Activated naive CD4-positive, alpha-beta T cell treated with anti-CD3 and anti-CD28 coated beads for 36 hours (primary cell): ENCODE measurements at places on chromosomes 11 and 22. TPM values are rescaled to one million over a fixed set of nuclear protein-coding genes. Genes with fewer than 3 reads are reported as not detected.

Gene PRAME
- not detected for total RNA-seq

GRCh38 chr11:66745356-66746235, 16.6 kb upstream of the SPTBN2 start:
- H3K4me3 ChIP-seq = peak overlapping the region; percentile 95
- H3K4me1 ChIP-seq = peaks cover 1% of the 10 kb centered on the region
- peak; percentile 53 for DNase-seq
- H3K27me3 ChIP-seq = no peaks in the 10 kb centered on the region
- peak overlapping the region; percentile 41 for H3K27ac ChIP-seq

DNA sequence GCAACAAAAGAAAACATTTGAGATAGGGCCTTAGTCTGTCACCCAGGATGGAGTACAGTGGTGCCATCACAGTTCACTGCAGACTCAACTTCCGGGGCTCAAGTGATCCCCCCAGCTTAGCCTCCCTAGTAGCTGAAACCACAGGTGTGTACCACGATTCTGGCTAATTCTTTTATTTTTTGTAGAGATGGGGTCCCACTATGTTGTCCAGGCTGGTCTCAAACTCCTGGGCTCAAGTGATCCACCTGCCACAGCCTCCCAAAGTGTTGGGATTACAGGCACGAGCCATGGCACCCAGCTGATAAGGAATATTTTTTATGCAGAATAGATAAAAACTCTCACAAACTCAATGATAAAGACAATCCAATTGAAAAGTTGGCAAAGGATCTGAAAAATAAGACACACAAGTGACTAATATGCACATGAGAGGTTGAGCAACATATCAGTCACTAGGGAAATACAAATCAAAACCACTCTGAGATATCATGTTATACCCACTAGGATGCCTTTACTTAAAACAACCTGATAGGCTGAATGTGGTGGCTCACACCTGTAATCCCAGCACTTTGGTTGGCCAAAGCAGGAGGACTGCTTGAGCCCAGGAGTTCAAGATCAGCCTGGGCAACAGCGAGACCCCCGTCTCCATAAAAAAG, 33.9 kb upstream of the CLTCL1 start:
- no peak overlapping the region for H3K4me3 ChIP-seq
- peaks cover 24% of the 10 kb centered on the region for H3K36me3 ChIP-seq
- no peaks in the 10 kb centered on the region for H3K4me1 ChIP-seq
- no peak overlapping the region for H3K27ac ChIP-seq
- DNase-seq = no peak
- H3K27me3 ChIP-seq = no peaks in the 10 kb centered on the region

DNA sequence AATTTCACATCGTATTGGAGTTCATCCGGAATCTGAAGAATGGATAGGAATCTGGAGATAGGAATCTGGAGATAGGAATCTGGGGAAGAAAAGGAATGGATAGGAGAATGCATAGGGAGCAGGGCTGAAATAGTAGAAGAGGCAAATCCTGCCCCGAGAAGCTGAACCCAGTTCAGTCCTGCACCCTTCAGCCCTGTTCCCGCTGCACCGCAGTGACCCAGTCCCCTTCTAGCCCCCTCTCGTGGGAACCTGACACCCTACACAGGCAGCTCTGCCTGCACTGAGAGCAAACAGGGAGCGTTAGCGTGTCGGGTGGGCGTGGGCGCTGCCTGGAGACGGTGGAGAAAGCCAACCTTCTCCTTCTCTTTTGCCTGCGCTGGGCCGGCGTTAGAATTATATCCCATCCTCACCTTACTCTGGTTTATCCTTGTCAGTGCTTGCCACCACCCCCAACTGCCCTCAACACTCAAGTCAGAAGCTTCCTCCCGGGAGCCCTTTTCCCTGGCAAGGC, 1.0 kb upstream of the CCKBR start:
- no peaks in the 10 kb centered on the region for H3K36me3 ChIP-seq
- peak; percentile 13 for DNase-seq
- H3K4me3 ChIP-seq = no peak overlapping the region
- no peaks in the 10 kb centered on the region for H3K4me1 ChIP-seq

Gene CCDC15
- total RNA-seq = 6.1 TPM

Gene APOBEC3G
- 23.1 TPM for total RNA-seq

DNA sequence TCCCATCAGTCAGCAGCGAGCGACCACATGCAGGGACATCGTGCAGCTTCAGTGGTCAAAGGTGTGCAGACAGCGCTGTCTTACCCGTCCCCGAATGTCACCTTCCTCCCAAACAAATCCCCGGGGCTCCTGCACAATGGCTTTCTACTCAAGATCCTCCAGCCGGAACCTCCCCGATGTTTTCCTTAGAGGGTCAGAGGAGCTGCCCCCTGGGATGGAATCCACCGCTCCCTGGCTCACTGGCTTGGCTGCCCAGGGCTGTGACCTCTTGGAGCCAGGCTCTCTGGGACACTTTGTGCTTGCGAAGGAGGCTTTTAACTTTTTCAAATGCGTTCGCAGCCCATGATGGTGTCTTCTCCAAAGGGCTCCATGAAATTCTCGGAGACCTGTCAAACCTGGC, 17.3 kb upstream of the FGF19 start:
- no peaks in the 10 kb centered on the region for H3K4me1 ChIP-seq
- H3K4me3 ChIP-seq = no peak overlapping the region
- H3K27ac ChIP-seq = no peak overlapping the region
- no peaks in the 10 kb centered on the region for H3K36me3 ChIP-seq

GRCh38 chr11:41498726-41499125, 39.3 kb upstream of the LRRC4C start:
- H3K36me3 ChIP-seq = no peaks in the 10 kb centered on the region
- no peak for DNase-seq
- no peak overlapping the region for H3K4me3 ChIP-seq
- H3K27ac ChIP-seq = no peak overlapping the region
- no peaks in the 10 kb centered on the region for H3K4me1 ChIP-seq

- no peaks in the 10 kb centered on the region for H3K4me1 ChIP-seq
- peaks cover 3% of the 10 kb centered on the region for H3K27me3 ChIP-seq
Observed at GRCh38 chr11:85884581-85885021, 29.4 kb downstream of the CCDC83 start.

DNA sequence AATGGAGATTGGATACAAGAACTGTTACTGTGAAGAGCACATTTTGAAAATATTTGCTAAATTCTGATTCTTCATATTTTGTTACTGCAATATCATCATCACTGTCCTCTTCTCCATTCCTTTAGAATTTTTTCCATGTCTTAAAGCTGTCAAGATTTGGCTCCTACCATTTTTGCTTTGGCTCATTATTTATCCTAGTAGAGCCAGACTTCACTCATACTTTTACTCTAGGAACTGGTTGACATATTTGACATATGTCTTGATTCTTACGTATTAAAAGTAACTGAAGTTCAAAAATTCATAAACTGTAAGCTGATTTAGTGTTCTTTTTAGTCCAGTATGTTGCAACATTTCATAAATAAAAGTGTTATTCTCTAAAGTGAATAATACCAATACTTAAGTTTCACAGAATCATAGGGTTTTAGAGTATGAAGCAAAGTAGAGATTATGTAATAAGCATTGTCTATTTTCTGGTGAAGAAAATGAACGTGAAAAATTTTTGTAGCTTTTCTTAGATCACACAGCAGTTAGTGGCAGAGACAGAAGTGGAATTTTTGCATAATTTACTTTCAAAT, 225.6 kb downstream of the TMEM135 start:
- H3K27ac ChIP-seq = no peak overlapping the region
- peaks cover 5% of the 10 kb centered on the region for H3K36me3 ChIP-seq
- H3K4me1 ChIP-seq = no peaks in the 10 kb centered on the region
- no peaks in the 10 kb centered on the region for H3K27me3 ChIP-seq

DNA sequence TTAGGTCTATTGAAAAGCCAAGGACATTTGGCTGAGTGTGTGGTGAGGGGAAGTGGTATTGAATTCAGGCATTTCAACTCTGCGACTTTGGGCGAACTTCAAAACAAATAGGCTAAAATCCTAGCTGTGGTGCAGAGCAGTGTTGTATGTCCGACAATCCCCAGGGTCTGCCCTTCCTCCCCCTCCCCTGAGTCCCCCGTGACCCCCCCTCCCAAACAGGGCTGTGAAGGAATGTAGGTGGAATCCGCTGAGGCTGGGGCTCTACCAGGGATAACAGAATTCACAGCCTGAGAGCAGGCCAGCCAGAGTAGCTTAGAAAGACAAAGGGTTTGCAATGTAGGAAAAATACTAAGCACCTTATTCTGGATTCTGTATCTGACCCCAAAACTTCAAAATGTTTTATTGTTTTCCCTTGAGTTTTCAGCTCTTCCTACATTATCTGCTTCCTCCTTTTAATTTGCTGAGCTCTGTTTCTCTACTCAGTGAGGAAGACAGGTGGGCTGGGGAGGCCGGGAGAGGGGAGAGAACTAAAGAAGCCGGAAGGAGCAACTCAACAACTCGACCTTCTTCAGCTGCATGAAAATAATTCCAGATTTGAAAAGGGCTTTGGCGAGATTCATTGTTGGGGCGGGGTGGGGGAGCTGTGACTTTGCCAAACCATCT, 315.2 kb downstream of the BLID start:
- no peak overlapping the region for H3K4me3 ChIP-seq
- no peak overlapping the region for H3K27ac ChIP-seq
- H3K4me1 ChIP-seq = no peaks in the 10 kb centered on the region
- H3K36me3 ChIP-seq = no peaks in the 10 kb centered on the region
- no peak for DNase-seq

DNA sequence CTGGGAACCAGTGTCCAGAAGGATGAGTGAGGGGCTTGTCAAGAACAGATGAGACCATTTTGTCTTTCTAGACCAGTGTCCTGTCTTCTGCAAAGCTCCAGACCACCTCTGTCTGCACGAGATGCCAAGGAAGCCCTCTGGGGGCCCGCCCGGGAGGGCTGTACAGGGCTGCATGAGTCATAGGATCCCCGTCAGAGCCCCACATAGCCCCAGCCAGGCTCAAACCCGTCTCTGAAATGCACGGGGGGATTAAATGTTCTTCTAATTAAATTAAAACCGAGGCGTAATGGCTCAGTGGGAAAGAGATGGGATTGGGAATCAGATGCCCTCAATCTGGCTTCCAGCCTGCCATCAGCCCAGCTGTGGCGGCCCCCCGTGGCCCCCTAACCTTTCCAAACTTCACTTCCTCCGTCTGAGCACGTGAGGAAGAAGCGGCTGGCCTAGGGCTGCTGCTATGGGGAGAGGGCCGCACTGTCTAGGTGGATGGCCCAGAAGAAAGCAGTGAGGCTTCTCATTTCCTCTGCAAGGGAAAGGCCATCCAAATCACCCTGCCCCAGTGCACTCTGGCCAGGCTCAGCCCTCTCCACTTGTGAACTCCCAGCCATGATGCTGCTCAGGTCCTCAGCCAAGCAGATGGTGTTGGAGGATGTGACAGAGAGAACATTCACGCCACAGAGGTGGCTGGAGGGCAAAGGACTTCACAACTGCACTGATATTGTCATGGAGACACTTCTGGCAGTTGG, 32.8 kb downstream of the KCNQ1OT1 start:
- DNase-seq = no peak
- no peaks in the 10 kb centered on the region for H3K36me3 ChIP-seq
- H3K27ac ChIP-seq = no peak overlapping the region
- no peaks in the 10 kb centered on the region for H3K27me3 ChIP-seq

- no peak for DNase-seq
- peaks cover 29% of the 10 kb centered on the region for H3K4me1 ChIP-seq
- no peak overlapping the region for H3K27ac ChIP-seq
- no peaks in the 10 kb centered on the region for H3K27me3 ChIP-seq
- H3K4me3 ChIP-seq = no peak overlapping the region
Observed at GRCh38 chr11:122711362-122711761, 55.8 kb downstream of the UBASH3B start.

DNA sequence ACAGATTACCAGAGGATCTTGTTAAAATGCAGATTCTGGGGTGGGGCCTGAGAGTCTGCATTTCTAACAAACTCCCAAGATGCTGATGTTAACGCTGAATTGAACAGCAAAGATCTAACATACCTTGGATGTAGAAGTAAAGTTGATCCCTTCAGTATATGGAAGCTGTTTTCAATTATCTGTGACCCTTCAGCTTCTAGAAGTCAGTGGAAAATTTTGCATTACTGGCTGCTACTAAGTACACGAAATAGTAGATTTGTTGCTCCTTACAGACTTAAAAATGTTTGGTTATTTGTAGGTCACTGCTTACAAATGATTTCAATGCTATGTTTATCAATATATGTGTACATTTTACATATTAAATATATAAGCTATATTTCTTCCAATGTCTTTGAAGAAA, 107.4 kb downstream of the ARHGAP42 start:
- no peaks in the 10 kb centered on the region for H3K4me1 ChIP-seq
- no peaks in the 10 kb centered on the region for H3K36me3 ChIP-seq
- no peak overlapping the region for H3K4me3 ChIP-seq
- no peak overlapping the region for H3K27ac ChIP-seq
- H3K27me3 ChIP-seq = no peaks in the 10 kb centered on the region
- DNase-seq = no peak

DNA sequence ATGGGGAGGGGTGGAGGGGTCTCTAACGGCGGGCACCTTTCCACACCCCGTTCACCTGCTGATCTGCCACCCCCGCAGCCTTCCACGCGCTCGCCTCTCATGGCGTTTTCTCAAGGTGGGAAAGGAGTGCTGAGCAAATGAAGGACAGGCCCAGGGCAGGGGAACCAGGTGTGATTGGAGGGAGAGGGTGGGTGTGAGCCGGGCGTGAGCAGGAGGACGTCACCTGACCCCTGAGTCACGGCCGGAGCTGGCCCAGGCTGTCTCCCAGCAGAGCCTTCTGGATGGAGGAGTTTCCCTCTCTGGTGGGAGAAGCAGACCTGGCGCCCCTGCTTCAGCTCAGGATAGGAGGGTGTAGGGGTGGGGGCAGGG, 14.0 kb upstream of the ARHGAP8 start:
- no peak for DNase-seq
- H3K4me3 ChIP-seq = no peak overlapping the region
- H3K27ac ChIP-seq = no peak overlapping the region

Gene UBQLN3
- not detected for total RNA-seq

Gene TRPC6
- total RNA-seq = not detected

DNA sequence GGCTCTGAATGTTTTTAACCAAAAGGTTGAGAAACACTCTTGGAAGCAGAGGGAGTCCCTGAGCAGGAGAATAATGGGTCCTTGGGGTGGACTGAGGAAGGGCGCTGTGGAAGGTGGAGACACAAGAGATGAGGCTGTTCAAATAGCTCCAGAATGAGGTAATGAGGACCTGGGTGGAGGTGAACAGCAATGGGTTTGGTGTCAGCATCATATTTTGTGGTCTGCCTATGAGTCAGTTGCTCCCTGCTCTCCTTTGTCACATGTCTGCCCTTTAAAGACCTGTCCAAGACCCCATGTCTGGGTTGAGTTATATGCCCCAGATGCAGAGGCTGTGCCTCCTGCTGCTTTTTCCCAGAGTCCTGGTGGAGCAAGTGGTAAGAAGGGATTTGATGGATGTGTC, 113.6 kb downstream of the BARX2 start:
- peaks cover 14% of the 10 kb centered on the region for H3K27me3 ChIP-seq
- H3K4me1 ChIP-seq = no peaks in the 10 kb centered on the region
- H3K4me3 ChIP-seq = no peak overlapping the region
- H3K36me3 ChIP-seq = no peaks in the 10 kb centered on the region

- no peaks in the 10 kb centered on the region for H3K4me1 ChIP-seq
- peaks cover 8% of the 10 kb centered on the region for H3K36me3 ChIP-seq
- H3K4me3 ChIP-seq = no peak overlapping the region
Observed at GRCh38 chr11:70942593-70942992, 309.8 kb downstream of the SHANK2 start.

GRCh38 chr11:83613767-83614121, 327.6 kb upstream of the CCDC90B start:
- no peak overlapping the region for H3K4me3 ChIP-seq
- no peaks in the 10 kb centered on the region for H3K36me3 ChIP-seq
- no peaks in the 10 kb centered on the region for H3K27me3 ChIP-seq

Gene KRTAP5-2
- not detected for total RNA-seq

Gene ELMOD1
- not detected for total RNA-seq

- peaks cover 44% of the 10 kb centered on the region for H3K4me1 ChIP-seq
- peaks cover 64% of the 10 kb centered on the region for H3K36me3 ChIP-seq
- no peak for DNase-seq
- H3K27ac ChIP-seq = no peak overlapping the region
- no peaks in the 10 kb centered on the region for H3K27me3 ChIP-seq
Observed at GRCh38 chr11:62603072-62603408, 1.4 kb upstream of the MTA2 start.
